H4 (cell line): ENCODE measurements at places on chromosomes 1 and 21.
A peak's percentile ranks its signal among the peaks of the same experiment; 100 is the strongest.

DNA sequence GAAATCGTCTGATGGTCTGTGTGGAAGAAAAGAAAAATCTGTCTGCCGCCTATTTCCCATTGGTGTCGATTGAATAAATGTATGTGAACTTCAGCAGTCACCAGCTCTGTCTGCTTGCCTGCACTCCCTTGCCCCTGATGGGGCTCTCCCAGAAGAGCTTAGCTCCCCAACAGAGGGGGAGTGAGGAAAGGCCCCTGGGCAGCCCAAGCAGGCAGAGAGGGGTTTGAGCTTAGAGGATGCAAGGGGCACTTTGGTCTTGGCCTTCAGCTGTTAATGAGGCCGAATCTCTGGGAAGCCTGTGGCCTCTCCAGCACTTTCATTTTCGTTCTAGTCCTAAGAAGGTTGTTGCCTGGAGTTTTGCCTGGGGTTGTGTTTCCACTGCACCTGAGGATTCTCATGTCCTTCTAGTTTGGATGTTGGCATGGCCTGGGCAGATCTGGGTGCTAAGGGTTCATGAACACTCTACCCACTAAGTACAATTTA is 2.8 kb downstream of the FOXD2 start:
- DNase-seq: no peak

DNA sequence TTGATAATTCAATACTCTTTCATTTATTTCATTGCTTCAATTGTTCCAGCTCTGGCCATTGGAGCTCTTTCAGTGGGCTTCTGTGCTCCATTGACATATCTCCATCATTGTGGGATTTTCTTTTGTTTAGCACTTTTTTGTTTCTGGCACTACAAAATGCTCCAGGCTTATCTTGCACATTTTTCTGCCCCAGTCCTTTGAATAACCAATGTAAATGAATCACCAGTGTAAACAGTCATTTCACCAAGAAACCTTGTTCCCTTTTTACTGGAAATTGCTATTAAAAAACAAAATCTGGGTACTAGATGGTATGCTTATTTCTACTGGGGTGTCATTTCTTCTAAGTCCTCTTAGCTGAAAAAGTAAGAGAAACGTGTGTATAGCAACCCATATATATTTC is 173.0 kb upstream of the LYPLAL1 start:
- no peak for DNase-seq

GRCh38 chr1:238233966-238234365 is 343.2 kb upstream of the ZP4 start:
- no peak for DNase-seq

DNA sequence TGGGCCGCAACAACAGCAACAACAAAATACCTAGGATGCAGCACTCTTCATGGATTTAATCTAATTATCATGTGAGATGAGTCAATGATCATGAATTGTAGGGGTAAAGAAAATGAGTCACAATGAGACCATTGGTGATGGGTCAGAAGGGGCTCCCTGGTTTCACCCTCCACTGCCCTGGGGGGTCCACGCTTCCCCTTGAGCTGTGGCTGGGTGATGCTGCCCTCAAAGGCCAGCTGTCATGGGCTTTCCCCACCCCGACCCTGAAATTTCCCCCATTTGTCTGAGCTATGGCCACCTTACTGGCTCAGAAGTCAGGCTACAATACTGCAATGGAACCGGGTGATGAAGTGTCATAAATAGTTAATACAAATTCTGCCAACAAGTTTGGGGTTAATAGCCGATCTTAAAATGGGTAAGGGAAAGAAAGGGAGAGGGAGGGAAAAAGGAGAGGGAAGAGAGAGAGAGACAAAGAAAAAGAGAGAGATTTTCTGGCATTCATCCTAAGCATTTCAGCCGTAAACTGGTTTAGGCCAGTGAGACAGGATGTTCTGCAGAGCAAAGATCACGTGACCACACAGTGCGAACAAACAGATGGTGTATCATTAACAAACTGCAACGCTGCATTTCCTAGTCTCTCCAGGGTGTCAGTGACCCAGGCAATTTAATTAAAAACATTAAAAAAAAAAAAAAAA is 143.4 kb upstream of the ERRFI1 start:
- DNase-seq: peak; percentile 97

GRCh38 chr1:58927041-58927721 is 143.3 kb upstream of the JUN start:
- no peak for DNase-seq

- no peak for DNase-seq
Observed at GRCh38 chr1:85088408-85088784, 40.1 kb upstream of the MCOLN3 start.
